Smooth muscle cell of the pulmonary artery (primary cell): ENCODE measurements at places on chromosomes 6 and 20. TPM values are rescaled to one million over a fixed set of nuclear protein-coding genes. Genes with fewer than 3 reads are reported as not detected.

The SLC44A4 gene
- 0.20 TPM in 1 of 2 replicates, not detected in the other for total RNA-seq

The BMP7 gene
- total RNA-seq, result not detected in 2 replicates

The BMP2 gene
- 5.9 and 10.3 TPM in 2 replicates for total RNA-seq

The POM121L2 gene
- total RNA-seq, result not detected in 2 replicates

The TTK gene
- 2.5 and 7.7 TPM in 2 replicates for total RNA-seq

The C6orf163 gene
- total RNA-seq, result 1.2 and 1.7 TPM in 2 replicates

The CRIP3 gene
- 0.39 TPM in 1 of 2 replicates, not detected in the other for total RNA-seq

The OTOR gene
- not detected in 2 replicates for total RNA-seq

The CD164 gene
- 244 and 285 TPM in 2 replicates for total RNA-seq

The LST1 gene
- total RNA-seq, result 0.23 TPM in 1 of 2 replicates, not detected in the other

The EYA2 gene
- total RNA-seq, result 0.03 and 0.07 TPM in 2 replicates

The FITM2 gene
- total RNA-seq, result 11.2 and 11.5 TPM in 2 replicates

The PPP1R3G gene
- total RNA-seq, result 3.0 TPM in 2 replicates

The OR2B6 gene
- 0.07 TPM in 1 of 2 replicates, not detected in the other for total RNA-seq

The ANKEF1 gene
- 2.2 and 2.5 TPM in 2 replicates for total RNA-seq

The CPNE5 gene
- 0.17 and 0.20 TPM in 2 replicates for total RNA-seq

The CAGE1 gene
- 0.07 TPM in 2 replicates for total RNA-seq

The CFAP61 gene
- not detected in 2 replicates for total RNA-seq

The DOK5 gene
- total RNA-seq, result 31.3 and 55.3 TPM in 2 replicates

The AGER gene
- 0.30 and 0.33 TPM in 2 replicates for total RNA-seq

The NHLRC1 gene
- 2.6 and 2.9 TPM in 2 replicates for total RNA-seq

The PDE10A gene
- total RNA-seq, result 8.5 and 16.0 TPM in 2 replicates

The MOG gene
- total RNA-seq, result not detected in 2 replicates

The RSPH9 gene
- 0.83 and 1.3 TPM in 2 replicates for total RNA-seq

The OR2H1 gene
- total RNA-seq, result not detected in 2 replicates

The OLIG3 gene
- total RNA-seq, result not detected in 2 replicates

The CSNK2A1 gene
- total RNA-seq, result 153 and 156 TPM in 2 replicates

The CST2 gene
- 2.4 and 17.5 TPM in 2 replicates for total RNA-seq

The CLIC5 gene
- total RNA-seq, result under 0.01 TPM in 1 of 2 replicates, not detected in the other

The GSTA2 gene
- total RNA-seq, result not detected in 2 replicates

The FRS3 gene
- total RNA-seq, result 1.8 and 2.8 TPM in 2 replicates

The VWA7 gene
- 0.26 and 0.46 TPM in 2 replicates for total RNA-seq

The TFAP2A gene
- total RNA-seq, result 1.3 and 5.0 TPM in 2 replicates

The ZNF831 gene
- not detected in 2 replicates for total RNA-seq

The DEFB132 gene
- not detected in 2 replicates for total RNA-seq

The SSR1 gene
- 105 and 163 TPM in 2 replicates for total RNA-seq

The PACRG gene
- total RNA-seq, result 0.20 TPM in 1 of 2 replicates, not detected in the other

The TUBB2B gene
- total RNA-seq, result 3.9 and 5.1 TPM in 2 replicates

The GTSF1L gene
- total RNA-seq, result not detected in 2 replicates

The NTSR1 gene
- total RNA-seq, result 0.03 and 0.07 TPM in 2 replicates

The HRH3 gene
- not detected in 2 replicates for total RNA-seq

The CLPSL2 gene
- not detected in 2 replicates for total RNA-seq

The PLA2G7 gene
- total RNA-seq, result not detected in 2 replicates

The RGS17 gene
- total RNA-seq, result 13.9 and 30.3 TPM in 2 replicates

The MROH8 gene
- total RNA-seq, result 0.59 and 1.5 TPM in 2 replicates

The SUMO4 gene
- 1.2 and 1.7 TPM in 2 replicates for total RNA-seq

The FOXS1 gene
- 20.6 and 23.1 TPM in 2 replicates for total RNA-seq

The HLA-DPB1 gene
- 2.8 and 19.5 TPM in 2 replicates for total RNA-seq

The PHF10 gene
- 27.0 and 29.3 TPM in 2 replicates for total RNA-seq

The MYLK2 gene
- total RNA-seq, result 0.07 and 0.10 TPM in 2 replicates

The MRAP2 gene
- 2.7 and 11.2 TPM in 2 replicates for total RNA-seq

The ZMYND8 gene
- total RNA-seq, result 16.0 and 18.2 TPM in 2 replicates

The TREML1 gene
- total RNA-seq, result not detected in 2 replicates

The POPDC3 gene
- 4.4 and 14.8 TPM in 2 replicates for total RNA-seq
